ENCODE measurements at places on chromosomes 13 and 19.

- no peak for DNase-seq
Measured at GRCh38 chr13:100362781-100363180, 225.8 kb downstream of the GGACT start.

DNA sequence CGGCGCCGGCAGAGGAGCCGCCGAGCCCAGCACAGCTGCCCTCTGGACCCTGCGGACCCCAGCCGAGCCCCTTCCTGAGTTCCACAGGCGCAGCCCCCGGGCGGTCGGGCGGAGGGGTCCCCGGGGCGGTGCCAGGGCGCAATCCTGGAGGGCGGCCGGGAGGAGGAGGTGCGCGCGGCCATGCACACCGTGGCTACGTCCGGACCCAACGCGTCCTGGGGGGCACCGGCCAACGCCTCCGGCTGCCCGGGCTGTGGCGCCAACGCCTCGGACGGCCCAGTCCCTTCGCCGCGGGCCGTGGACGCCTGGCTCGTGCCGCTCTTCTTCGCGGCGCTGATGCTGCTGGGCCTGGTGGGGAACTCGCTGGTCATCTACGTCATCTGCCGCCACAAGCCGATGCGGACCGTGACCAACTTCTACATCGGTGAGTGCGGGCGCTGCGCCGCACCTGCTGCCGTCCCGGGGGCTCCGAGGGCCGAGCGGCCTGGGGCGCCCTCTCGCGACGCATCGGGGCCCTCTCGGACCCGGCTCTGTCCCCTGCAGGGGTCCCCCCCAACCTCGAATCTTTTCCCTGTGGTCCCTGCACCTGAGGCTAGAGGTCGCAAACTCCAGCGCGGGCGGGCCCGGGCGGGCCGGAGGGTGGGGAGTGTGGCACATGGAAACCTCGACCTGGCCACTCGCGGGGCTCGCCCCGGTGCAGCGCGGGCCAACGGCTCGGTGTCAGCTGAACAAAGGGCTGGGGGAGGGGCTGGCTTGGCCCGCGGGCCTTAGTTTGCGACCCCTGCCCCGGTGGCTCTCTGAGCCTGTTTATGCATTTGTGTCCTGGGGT lies at the start of gene KISS1R:
KISS1R (plus strand) TSS at position 11 of the 829 bp plus-strand sequence; CDS start at position 181, 170 bp downstream.
- DNase-seq: peak; percentile 93

- DNase-seq: no peak
Measured at GRCh38 chr13:69912630-69913029, 195.0 kb upstream of the ATXN8OS start.

GRCh38 chr13:105952233-105952972 lies 583.1 kb downstream of the EFNB2 start:
- DNase-seq: no peak

GRCh38 chr13:29771247-29771646 lies 79.2 kb downstream of the UBL3 start:
- peak; percentile 25 for DNase-seq

DNA sequence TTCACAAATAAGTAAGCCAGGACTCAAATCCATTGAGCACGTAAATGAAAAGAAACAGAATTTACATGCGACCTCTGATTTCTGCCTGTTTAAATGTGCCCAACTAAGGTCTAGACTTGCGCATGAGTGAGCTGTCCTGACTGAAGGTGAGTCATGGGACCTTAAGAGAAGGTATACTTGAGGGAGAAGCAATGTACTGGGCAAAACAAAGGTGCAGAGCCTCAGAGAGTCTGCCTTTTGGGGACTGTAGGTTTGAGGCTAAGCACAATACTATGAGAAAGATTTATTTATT lies 45.8 kb downstream of the UFM1 start:
- DNase-seq: no peak

- no peak for DNase-seq
Measured at GRCh38 chr19:28934631-28935030, 278.3 kb downstream of the UQCRFS1 start.

DNA sequence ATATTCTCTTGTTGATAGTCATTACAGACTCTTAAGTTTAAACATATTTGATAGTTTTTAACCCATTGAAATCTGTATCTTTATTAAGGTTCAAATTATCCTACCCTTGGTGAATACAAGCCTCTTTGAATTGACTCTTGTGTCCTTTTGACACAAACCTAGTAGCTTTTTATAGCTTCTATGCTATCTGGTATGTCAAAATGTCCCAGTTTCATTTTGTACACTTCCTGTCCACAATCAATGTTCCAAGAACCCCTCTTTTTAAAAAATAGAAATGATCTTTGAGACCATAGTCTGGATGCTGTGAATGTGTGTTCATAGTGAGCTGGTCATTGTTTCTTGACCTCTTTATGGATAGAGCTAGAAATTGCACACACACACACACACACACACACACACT lies 39.2 kb upstream of the FGF14 start:
- no peak for DNase-seq

DNA sequence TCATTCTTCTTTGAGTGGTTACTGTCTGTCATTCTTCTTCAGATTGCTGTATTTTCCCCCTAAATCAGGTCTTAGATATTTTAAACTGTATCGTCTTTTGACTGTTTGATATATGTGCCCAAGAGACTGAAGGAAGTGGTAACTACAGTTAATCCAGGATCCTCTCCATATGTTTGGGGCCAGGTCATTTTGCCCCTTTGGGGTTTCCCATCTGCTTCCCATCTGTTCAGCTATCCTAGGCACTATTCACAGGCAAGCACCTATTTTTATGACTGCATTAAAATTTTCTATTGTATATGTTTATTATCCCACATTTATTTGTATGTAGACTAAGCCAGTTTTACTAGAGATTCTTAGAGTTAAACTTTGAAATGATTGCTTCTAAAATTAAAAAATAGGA lies 244.2 kb downstream of the PCCA start:
- no peak for DNase-seq

GRCh38 chr19:49718511-49718910 lies 27.6 kb downstream of the CPT1C start:
- DNase-seq: no peak

GRCh38 chr13:106836186-106836802 lies 268.4 kb upstream of the ARGLU1 start:
- no peak for DNase-seq

DNA sequence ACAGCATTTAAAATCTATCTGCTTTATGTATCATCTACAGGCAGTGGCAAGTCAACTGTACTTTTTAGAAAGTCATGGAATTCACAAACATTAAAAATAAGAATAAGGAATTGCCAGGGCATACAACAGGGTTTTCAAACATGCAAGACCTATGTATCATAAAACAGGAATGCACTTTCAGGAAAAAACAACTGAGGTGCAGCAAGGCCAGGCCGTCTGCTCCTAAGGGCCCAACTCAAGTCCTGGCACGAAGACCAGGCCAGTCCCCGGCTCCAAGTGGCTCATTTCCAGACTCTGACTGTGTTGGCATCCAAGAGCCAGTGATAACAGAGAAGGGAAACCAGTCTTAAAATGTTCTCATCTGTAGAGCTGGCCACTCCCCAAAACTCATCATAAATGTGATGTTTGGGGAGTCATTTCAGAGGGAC lies 7.1 kb downstream of the RFX2 start:
- no peak for DNase-seq

DNA sequence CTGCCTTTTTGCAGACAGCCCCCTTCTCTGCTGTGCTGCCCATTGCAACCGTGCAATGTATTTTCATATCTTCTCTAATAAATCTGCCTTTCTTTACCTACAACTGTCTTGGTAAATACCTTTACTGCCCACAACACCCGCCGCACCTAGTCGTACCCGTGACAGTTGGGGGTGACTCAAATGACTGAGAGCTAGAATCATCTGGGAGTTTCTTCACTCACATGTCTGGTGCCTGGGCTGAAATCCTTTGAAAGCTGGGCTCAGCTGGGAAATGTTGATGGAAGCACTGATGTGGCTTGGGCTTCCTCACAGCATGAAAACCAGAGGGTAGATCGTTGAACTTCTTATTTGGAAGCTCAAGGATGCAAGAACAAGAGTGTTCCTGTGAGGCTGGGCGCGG lies 2.8 kb upstream of the PNMA8A start:
- no peak for DNase-seq

DNA sequence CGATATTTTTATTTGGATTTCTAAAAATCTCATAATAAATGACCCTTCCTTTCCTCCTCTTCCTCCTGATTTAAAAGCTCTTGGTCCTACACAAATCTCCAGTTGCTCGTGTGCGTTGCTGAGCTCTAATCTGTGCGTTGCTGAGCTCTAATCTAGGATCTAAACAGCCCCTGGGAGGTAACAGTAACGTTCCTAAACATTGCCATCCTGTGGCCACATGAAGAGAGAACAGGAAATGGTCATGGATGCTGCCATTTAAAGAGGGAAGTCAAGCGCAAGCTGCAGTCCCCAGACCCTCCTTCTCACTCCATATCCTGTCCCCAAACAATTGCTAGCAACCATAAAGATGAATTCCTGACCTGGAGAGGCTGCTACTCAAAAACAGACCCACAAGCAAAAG lies 170.8 kb downstream of the NUFIP1 start:
- peak; percentile 81 for DNase-seq

DNA sequence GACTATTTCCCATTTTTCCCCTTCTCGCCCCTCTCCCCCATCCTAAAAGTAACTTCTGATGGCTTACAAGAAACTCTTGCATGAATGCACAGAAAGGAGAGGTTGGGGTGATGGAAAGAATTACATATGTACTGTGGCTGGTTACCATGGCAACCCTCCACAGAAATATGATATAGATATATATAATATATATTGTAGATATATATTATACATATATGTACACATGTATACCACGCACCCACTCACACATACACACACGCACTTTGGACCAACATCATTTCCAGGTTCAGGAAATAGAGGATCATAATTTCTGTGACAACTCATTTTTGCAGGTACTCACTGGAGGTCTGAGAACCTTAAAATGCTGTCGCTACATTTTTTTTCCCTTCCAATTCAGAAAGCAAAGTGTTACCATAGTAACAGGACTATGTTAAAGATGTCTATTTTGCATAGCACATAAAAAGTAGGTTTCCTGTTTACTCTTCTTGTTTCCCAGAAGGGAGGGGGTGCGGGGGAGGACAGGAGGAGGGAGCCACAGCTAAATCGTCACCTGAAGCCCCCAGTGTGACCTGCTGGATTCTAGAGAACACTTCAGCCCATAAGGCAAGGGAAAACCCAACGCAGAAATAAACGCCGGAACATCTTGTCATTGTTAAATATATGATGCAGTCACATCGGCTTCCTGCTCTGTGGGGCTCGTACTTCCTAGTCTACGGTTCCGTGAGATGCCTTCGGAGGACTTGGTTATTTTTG lies 44.7 kb downstream of the EFNB2 start:
- DNase-seq: no peak

DNA sequence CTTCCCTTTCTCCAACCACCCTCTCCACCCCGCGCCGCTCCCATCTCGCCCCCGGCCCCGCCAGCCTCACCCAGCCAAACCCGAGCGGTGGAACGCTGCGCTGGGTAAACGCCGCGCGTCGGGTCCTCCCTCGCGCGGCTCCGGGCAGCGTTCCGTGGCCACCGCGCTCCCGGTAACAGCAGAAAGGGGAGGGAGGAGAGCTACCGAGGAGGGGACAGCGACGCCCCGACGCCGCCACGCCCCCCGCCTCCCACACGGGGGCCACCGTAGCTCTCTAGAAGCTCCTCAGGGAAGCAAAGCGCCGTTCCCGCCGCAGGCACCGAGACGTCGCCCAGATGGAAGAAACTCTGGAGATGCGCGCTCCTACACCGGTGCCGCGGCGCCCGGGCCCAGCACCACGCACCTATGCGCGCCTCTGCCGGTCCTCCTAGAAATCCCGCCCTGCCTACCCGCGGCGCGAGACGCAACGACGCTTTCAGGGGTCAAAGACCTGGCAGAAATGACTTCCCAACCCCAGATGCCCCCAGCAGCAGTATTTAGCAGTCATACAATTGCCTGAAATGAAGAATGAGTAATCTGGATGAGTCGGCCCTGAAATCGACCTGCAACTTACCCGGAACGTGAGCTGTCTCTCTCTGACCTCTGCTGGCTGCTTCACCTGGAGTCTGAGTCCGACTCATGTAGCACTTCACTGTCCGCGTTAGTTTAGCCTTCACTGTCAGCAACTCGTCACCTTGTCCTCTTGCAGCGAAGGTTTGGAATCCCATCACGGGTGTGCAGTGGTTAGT lies at the start of gene RUBCNL:
RUBCNL (minus strand) TSS at position 189 of the 788 bp plus-strand sequence. CDS start 14,777 bp downstream, outside the sequence.
- DNase-seq: peak; percentile 84

- peak; percentile 62 for DNase-seq
Measured at GRCh38 chr13:52779103-52779502, 39.5 kb upstream of the CNMD start.

DNA sequence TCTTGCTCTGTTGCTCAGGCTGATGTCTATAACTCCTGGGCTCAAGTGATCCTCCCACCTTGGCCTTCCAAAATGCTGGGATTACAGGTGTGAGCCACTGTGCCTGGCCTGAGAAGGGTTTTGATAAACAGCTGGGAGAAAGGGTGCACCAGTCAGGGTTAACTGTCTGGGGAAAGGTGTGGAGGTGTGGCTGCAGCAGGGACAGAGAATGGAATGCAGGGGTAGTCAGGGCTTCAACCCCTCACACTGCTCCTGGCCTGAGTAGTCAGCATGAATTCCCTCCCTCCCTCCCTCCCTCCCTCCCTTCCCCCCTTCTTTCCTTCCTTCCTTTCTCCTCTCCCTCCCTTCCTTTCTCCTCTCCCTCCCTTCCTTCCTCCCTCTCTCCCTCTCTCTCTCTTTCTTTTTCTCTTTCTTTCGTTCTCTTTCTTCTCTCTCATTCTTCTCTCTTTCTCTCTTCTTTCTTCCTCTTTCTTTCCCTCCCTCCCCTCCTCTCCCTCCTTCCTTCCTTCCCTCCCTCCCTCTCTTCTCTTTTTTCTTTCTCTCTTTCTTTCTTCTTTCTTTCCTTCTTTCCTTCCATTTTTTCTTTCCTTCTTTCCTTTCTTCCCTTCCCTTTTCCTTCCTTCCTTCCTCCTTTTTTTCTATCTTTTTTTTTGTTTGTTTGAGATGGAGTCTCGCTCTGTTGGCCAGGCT lies 16.0 kb downstream of the MYO1F start:
- DNase-seq: no peak

DNA sequence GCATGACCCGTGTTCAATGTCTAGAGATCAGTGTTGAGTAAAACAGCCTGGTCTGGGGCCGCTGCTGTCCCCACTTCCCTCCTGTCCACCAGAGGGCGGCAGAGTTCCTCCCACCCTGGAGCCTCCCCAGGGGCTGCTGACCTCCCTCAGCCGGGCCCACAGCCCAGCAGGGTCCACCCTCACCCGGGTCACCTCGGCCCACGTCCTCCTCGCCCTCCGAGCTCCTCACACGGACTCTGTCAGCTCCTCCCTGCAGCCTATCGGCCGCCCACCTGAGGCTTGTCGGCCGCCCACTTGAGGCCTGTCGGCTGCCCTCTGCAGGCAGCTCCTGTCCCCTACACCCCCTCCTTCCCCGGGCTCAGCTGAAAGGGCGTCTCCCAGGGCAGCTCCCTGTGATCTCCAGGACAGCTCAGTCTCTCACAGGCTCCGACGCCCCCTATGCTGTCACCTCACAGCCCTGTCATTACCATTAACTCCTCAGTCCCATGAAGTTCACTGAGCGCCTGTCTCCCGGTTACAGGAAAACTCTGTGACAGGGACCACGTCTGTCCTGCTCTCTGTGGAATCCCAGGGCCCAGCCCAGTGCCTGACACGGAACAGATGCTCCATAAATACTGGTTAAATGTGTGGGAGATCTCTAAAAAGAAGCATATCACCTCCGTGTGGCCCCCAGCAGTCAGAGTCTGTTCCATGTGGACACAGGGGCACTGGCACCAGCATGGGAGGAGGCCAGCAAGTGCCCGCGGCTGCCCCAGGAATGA lies 1.5 kb upstream of the CEACAM5 start:
- peak; percentile 12 for DNase-seq
